Neural crest cell (in vitro differentiated cells): ENCODE measurements at places on chromosomes 12 and 14.

DNA sequence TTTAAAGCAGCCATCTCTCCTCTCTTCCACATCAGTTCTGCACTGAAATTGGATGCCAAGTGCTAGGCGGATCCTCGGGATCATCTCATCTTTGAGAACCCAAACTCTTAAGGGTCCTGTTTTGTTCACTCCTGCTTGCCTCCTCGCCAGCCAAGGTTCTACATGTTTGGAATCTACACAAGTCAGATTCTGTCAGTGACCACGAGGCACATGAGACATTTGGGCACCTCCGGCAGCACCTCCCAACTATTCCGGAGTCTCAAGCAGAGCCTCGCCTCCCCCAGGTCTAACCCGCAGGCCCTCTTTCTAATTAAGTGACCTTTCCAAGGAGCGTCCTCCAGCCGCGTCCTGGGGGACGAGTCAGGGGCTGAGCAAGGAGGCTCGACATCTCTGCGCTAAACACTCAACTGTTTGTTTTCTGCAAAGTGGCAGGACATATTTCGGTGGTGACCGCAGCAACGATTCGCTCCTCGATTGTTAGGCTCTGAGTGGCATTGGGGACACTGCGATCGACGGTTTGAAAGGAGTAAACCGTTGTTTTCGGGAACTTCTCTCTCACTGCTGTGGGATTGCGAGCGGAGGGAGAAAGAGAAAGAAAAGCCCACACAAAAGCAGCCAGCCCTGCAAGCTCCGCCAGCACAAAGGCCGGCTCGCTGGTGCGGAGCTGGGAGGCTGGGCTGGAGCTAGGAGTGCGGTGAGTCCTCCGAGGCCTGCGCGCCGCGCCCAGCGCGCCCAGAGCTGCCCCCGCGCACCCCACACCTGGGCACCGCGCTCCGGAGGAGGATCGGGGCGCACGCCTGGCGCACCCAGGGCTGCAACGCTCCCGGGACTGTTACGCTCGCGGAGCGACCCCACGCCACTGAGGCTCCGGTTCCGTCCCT, 640 bp downstream of the ARMH4 start:
- peak; percentile 19 for DNase-seq

DNA sequence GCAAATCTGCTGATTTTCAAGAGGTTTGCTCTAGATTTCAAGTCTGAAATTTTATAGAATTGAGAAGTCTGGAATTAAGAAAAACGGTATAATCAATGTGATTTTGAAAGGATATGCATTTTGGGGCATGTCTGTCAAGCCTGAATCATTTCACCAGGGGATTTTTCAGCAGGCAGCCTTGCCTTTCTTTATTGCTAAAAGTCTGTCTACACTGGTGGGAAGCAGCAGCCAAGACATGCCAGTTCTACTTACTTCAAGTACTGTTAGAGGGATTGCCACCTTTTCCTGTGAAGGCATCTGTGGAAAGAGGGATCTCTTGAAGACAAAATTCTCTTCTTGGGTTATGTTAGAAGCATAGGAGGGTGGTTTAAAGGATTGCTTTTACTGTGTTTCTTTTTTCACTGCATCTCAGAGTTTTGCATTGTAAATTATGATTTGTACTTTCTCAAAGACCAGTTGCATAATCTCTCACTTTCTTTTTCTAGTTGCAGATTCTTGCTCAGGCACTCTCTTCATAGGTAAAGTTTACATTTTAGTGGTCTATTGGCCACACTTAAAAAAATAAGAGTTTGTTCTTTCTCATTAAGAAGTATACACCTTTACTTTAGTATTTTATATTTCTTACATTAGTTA, 837.0 kb downstream of the GALC start:
- DNase-seq = no peak

- no peak for DNase-seq
Observed at GRCh38 chr14:43651896-43652295, 855.2 kb downstream of the FSCB start.

DNA sequence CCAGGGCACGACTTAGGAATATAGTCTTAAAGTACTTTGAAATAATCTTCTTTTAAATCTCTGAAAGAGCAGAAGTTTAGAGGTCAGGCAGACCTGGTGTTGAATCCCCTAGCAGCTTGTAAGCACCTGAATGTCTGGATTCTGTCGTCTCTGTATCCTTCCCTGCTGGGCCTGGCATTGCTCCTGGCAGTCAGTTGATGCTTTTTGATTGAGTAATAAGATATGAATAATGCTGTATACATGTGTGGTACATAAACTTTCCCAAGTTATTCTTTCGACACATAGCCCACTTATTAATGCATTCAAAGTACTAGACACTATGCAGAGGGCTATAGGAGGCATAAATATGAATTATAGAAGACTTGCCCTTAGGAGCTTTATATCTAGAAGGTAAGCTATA, 31.4 kb downstream of the EVL start:
- DNase-seq = no peak

DNA sequence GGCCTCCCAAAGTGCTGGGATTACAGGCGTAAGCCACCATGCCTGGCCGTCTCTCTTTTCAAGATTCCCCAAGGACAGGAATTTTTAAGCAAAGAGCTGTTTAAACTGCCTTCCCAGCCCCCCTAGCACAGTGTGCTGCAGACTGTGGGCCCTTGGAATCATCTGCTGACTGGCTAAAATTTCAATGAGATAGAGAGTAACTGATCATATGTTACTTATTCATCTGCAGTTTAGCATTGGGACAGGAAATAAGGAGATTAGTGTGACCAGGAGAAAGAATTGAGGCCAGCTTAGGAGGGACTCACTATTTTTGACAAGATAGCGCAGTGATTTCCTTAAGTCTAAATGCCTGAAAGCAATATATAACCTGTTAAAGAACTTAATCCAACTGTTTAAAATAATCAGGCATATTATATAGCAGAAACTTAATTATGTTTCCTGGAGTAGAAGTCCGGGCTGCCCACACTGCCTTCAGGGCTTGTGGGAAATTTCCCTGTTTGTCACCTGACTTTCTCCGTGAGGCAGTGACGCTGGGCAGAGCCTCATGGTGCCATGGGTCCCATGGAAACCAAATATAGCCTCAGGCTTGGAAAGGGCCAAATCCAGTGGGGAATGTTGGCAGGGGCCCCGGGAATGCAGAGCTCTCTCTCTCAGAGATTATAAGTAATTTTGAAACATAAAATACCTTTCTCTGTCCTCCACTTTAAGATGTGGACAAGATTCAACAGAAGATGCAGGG, 22.8 kb upstream of the CEBPE start:
- DNase-seq = no peak

DNA sequence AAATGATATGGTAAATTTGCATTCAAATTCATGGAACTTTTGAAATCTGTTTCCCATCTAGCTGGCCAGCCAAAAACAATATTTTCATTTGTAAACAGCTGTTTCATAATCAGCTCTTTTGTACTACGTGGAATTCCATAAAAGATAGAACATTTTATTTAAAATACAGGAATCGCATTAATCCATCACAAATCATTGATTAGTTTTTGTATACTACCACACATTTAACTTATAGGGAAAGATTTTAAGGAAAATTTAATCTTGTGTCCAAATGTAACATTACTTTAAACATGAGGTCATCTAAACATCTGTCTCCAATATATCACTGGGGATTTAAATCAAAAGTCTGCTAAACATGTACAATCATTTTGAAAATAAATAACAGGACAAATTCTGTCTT, 33.5 kb downstream of the SLC25A21 start:
- no peak for DNase-seq

GRCh38 chr14:28772613-28773012, 6.0 kb downstream of the FOXG1 start:
- no peak for DNase-seq

DNA sequence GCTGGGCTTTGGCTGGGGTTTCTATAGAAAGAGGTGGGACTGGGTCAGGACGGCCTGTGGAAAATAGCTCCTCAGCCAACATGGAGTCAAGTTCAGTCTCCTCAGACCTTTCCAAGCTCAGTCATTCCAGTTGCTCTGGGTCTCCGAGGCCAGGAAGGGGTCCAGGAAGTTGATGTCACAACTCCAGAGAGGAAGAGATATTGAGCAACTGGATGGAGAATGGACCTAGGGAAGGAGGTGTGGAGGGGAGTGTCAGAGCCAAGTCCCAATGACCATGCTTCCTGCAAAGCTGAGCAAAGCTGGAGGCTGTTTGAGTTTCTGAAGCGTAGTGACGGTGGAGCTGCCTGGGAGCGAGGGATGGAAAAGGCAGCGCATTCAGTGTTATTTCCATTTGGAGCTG, 86.1 kb downstream of the SLC24A4 start:
- no peak for DNase-seq

DNA sequence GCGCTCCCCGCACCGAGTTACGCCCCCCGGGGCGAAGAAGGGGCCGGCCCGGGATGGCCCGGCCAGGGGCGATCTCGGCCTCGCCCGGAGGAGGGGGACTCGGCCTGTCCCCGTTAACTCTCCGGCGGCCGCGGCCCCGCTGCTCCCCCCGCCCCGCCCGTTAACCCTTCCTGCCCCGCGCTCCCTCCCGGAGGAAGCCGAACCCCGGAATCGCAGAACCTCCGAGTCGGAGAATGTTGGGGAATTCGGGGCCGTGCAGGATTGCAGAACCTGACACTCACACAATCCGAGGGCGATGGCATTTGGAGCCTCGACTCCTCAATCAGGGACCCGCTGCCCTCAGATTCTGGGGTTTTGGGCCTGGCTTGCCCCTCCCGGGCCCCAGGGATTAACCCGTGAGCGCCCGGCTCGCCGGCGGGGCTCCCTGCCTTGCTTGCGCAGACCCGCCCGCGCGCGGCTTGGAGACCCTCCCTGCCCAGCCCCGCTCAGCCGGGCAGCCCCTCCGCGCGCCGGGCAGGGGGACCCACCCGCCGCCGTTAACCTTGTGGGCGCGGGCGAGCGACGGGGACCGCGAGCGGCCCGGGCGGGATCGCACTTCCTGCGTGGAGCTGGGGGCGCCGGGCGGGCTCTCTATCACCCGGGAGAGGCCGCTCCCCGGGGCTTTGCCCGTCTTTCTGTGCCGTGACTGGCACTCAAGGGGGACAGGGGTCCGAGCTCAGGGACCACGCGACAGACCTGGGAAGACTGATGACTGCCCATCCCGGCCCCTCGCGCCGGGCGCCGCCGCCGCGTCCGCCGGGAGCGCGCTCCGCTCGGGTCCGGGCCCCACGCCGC, 18.8 kb downstream of the BEGAIN start:
- no peak for DNase-seq

- no peak for DNase-seq
Observed at GRCh38 chr12:126899926-126900792, 1366.8 kb upstream of the TMEM132C start.
